ENCODE measurements at places on chromosomes 12 and 14.
A peak's percentile ranks its signal among the peaks of the same experiment; 100 is the strongest.

- no peak for DNase-seq
These were observed 40.9 kb downstream of the SGPP1 start for GRCh38 chr14:63686926-63687325.

GRCh38 chr14:64123241-64123822, 170.8 kb downstream of the ESR2 start:
- DNase-seq = no peak

- DNase-seq = no peak
These were observed 198.0 kb downstream of the ADGRD1 start for GRCh38 chr12:131151558-131152345.

DNA sequence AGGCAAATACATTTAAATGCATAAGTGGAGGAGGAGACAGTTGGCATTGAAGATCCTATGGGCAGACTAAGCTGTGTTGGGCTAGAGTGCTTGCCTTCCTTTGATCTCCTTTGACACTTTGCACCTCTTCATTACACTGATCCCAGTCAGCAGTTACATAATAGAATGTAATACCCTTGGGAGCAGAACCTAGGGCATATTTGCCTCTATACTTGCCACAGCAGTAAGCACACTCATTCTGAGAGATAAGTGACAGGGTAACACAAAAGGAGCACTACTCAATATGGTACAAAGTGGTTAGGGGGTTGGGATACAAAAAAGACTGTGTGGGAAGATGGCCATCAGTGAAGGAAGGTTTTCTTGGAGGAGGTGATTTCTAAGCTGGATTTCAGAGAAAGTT, 9.0 kb downstream of the MARS1 start:
- DNase-seq = no peak

DNA sequence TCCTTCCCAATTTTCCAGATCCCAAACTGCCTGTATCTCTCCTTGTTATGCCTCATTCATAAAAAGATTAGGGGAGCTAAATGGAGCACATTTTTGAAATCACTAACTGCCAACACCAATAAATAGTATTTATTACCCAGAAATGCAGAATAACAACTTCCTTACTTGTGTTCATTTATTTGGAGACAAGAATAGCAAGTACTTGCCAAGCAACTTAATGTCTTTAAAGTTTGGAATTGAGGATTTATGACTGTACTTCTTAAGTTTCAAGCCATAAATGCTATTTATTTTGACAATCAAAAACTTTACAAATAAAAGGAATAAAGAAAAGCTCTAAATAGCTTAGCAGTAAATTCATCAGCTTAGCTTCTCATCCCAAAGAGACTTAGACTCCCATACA, 626.1 kb upstream of the NOVA1 start:
- no peak for DNase-seq

GRCh38 chr12:69417231-69417630, 53.0 kb upstream of the FRS2 start:
- no peak for DNase-seq

DNA sequence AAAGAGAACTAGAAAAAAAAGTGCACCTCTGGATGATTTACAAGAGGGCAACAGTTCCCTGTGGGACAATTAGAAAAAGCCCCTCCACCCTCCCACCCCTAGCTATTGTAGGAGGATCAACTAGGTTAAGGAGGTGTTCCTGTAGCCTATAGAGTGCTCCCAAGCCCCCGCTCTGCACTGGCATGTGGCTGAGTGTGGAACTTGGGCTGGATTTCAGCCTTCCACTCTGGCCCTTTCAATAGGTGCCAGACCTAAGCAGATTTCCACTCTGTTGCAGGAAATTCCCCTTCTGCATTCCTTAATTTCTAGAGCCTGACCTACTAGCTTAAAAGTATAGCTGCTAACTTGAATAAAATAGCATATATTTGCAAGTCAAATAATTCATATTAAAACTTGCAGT, 2.8 kb downstream of the NFATC4 start:
- DNase-seq = no peak

DNA sequence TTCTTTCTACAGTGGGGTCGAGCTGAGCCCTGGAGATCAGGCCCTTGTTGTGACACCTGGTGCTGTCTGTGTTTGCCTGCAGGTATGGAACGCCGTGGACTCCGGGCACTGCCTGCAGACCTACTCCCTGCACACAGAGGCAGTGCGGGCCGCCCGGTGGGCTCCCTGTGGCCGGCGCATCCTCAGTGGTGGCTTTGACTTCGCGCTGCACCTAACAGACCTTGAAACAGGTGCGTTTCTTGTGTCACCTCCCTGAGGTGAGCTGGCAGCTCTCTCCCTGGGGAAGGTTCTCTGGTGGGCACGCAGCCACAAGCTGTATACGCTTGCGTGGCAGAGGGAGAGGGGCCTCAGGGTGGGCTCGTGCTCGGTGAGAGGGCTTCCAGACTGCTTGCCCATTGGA, 119.3 kb downstream of the BEGAIN start:
- no peak for DNase-seq

- DNase-seq = no peak
These were observed 584.1 kb downstream of the VRK1 start for GRCh38 chr14:97381309-97381708.

DNA sequence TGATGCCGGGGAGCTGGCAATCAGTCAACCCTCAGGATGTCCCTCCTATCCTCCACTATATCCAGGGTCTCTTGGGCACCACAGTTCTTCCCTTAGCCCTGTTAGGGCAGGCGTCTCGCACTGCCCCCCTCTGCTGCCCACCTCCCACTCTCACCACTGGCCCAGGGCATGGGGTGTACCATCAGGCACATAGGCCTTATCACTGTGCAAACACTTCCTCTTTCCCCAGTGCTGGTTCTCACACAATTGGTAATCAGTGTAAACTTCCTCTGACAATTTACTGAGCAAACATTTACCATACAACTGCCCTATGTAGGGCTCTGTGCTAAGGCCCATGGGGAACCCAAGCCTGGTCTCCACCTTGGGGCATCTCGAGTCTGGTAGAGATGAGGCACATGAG, 20.1 kb upstream of the TMED10 start:
- DNase-seq = no peak

GRCh38 chr14:95253039-95253630, 66.6 kb downstream of the CLMN start:
- DNase-seq = no peak

DNA sequence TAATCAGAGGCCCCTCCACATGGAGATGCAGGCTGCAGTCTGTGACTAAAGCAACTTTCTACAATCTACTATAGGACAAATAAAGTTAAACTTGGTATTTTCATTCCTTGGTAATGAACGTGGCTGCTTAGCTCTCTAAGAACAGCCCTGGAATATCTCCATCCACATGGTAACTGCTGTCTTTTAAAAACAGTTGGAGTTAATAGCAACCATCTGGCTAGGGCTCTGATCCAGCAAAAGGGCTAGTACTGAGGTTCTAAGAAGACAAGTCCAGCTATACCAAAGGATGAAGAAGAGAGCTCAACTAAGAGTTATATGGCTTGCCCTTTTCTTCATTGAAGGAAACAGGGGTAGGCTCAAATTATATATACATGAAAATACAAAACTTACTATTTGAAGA, 920.1 kb downstream of the FLRT2 start:
- DNase-seq = no peak

DNA sequence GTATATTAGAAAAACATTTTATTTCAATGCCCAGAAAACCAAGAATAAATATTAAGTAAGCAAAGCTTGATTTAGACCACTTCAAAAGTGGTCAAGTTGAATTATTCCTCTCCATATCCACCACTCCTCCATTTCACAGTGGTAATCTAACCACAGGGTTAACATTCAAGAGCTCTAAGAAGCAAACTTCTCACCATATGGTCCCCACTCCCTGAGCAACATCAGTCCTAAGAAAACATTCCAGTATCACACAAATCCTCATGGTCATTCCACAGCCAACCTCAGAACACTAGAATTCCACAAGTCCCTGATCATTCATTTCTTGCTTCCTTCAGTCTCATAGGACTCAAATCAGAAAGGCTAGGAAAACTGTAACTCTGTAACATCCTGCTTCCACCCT, 47.9 kb downstream of the ST8SIA1 start:
- no peak for DNase-seq

DNA sequence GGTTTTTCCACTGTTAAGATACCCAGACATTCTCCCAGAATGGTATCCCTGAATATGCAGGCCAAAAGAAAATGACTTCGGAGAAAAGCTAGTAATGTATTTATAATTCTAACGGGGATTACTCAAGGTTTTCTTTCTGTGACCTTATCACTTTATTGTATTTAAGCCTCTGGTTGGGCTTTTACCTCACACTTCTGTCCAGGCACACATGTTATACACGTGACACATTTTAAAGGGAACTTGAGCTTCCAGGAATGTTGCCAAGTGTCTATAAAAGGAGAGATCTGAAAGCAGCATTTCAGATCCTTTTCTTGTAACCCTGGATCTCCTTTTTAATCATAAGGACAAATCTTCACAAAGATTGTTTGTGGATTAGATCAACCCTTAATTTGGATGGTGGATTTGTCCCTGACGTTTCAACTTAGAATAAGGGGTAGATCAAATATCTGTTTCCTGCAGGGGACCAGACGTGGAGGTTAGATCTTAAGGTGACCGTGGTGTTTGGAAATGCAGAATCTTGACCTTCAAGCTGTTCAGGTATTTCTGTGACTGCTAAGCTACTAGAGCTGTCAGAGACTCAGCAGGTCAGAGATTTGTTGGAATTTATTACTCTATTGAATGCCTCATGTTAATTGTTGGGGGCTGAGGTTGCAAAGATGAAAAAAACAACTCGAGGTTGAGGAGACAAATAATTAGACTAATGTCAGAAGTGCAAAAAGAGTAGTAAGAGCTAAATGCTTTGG, 1.5 kb downstream of the CIPC start:
- DNase-seq = no peak

DNA sequence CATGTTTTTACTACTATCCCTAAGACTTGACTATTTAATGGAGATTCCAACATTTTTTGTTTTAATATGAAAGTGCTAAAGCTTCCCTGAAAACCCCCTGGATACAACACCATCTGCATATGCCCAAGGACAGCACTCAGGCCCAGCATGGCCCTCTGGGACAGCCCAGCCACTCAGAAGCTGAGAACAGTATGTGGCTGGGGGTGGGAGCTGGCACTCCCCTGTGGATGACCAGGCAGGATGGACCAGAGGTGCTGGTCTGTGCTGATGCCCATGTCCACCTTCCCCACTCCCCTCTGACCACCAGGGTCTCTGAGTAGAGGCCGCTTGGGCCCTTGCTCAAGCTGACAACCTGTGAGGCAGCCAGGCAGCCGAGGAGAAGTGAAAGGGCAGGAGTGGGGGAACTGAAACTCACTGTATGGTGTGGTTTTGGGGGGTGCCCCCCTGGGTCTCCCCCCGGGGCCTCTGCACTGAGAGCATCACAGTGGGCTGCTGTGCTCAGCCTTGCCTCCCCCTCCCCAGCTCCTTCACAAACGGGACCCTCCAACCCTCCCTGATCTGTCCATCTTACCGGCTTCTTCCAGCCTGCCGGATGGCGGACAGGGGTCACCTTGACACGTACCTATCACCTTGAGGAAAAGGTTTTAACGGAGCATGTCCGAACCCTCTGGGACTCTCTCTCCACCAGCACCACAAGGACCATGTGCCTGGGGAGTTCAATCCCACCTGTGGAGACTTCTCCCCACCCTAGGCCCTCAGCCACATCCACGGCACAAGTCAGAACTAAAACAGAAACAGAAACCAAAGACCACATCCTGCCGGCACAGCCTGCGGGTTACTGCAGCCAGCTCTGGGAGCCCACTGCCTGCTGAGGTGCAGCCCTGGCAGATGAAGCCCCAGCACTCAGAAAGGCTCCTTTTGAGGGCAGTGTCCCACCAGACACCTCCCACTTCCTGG, at the start of gene TMEM229B:
Gene TMEM229B (minus strand): TSS at position 785 of the 957 bp plus-strand sequence. CDS start 14,798 bp downstream, outside the sequence.
- DNase-seq = peak; percentile 92

DNA sequence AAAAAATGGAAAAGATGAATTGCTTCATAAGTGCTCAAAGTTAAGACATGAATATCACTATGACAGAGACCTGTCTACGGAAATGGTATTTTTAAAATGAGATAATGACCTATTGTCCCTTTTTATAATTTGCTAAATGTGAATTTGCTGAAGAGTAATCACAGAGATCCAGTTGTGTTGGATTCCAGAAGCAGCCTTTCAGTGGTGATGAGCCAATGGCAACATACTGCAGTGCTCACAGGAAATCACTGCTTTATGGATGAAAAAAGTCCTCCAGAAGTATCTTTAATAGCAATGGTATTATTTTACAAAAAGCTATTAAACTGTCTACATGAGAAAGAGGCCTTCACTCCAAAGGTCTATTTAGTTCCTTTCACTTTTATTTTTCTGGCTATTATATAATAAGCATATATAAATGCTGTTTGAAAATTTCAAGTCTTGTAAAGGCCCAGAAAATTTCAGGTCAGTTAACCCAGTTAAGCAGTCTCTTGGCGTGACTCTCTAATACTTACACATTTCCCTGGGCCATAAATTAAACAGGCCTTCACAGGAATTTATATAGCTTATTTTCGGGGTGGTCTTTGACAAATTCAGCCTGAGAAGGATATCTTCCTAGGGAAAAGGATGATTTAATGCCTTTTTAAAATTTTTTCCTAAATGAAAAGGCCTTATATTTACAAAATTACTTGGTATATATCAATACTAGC, 55.4 kb downstream of the KCNJ8 start:
- DNase-seq = no peak

DNA sequence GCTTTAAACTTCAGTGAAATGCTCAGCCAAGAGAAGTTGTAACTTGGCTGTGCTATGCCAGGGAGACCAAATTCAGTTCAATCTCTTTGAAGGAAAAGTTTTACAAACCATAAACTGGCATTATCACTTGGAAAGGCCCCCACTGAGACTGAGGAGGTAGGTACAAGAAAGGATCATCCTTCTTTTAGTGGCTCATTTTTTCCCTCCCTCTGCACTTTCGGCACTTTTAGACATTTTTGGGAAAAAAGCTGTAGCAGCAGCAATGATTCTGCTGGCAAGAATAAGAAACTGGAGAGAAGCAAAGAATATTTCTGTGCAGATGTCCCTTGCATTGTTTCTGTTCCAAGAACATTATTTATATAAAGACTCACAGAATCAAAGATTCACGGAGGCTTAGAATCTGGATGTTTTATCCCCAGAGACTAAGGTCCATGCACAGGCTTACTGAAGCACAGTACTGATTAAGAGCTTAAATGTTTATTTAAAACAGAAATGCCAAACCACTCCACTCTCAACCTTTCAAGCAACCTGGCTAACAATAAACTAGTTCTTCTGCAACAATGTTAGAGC, 12.3 kb downstream of the ZC2HC1C start:
- no peak for DNase-seq

DNA sequence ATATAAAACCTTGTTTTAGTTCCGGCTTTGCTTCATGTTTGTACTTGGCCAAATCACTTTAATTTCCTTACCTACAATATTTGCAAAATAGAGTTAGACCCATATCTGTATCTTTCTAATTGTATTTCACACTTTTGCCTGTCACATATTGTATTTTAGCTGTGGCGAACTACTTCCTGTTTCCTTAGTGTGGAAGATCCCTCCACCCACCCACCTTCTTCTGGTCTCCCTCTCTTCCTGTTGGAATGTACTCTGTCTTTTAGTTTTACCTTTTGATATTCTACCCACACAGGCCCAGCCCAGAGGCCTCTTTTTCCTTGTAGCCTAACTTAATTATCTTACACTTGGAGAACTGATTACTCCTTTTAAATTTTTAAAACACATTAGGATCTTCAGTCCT, 78.2 kb downstream of the SCN8A start:
- no peak for DNase-seq

- DNase-seq = no peak
These were observed 35.0 kb downstream of the ACADS start for GRCh38 chr12:120760349-120761254.

Measured in germinal center (tissue), 1 donor.